ENCODE measurements at places on chromosomes 2 and 18. TPM values are rescaled to one million over a fixed set of nuclear protein-coding genes. Genes with fewer than 3 reads are reported as not detected.
A peak's percentile ranks its signal among the peaks of the same experiment; 100 is the strongest.

The SERPINB11 gene
- not detected for total RNA-seq

- H3K4me3 ChIP-seq, result no peak overlapping the region
- no peak overlapping the region for H3K27ac ChIP-seq
- peaks cover 30% of the 10 kb centered on the region for H3K36me3 ChIP-seq
- H3K4me1 ChIP-seq, result no peaks in the 10 kb centered on the region
These were observed 99.1 kb upstream of the CD226 start for GRCh38 chr18:70046796-70047195.

- no peaks in the 10 kb centered on the region for H3K27me3 ChIP-seq
- H3K27ac ChIP-seq, result no peak overlapping the region
- no peaks in the 10 kb centered on the region for H3K36me3 ChIP-seq
These were observed 548.5 kb downstream of the SLC4A3 start for GRCh38 chr2:220175967-220176366.

The IL36B gene
- not detected for total RNA-seq

GRCh38 chr2:57674743-57675142, 371.9 kb upstream of the VRK2 start:
- no peak overlapping the region for H3K27ac ChIP-seq
- no peaks in the 10 kb centered on the region for H3K27me3 ChIP-seq
- no peaks in the 10 kb centered on the region for H3K36me3 ChIP-seq
- no peak for DNase-seq

- no peaks in the 10 kb centered on the region for H3K36me3 ChIP-seq
- no peak overlapping the region for H3K27ac ChIP-seq
- H3K4me3 ChIP-seq, result no peak overlapping the region
- H3K27me3 ChIP-seq, result peaks cover 29% of the 10 kb centered on the region
These were observed 80.6 kb downstream of the EN1 start for GRCh38 chr2:118766871-118767270.

DNA sequence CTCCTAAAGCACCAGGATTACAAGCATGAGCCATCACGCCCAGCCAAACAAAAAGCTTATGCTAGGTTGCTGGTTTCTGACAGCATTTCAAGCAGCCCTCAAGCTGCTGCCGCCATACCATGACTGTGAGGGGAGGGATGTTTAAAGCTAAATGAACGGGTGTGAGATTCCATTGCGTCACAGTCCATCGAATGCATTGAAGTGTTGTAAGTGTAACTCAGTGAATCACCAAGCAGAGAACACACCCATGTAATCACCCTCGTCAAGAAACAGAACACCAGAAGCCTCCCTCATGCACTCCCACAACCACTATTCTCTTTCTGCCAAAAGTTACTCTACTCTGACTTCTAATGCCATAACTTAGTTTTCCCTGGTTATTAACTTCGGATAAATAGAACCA, 32.8 kb upstream of the MC5R start:
- H3K36me3 ChIP-seq, result no peaks in the 10 kb centered on the region
- H3K4me3 ChIP-seq, result no peak overlapping the region
- H3K4me1 ChIP-seq, result no peaks in the 10 kb centered on the region
- no peak for DNase-seq

The DSG1 gene
- not detected for total RNA-seq

DNA sequence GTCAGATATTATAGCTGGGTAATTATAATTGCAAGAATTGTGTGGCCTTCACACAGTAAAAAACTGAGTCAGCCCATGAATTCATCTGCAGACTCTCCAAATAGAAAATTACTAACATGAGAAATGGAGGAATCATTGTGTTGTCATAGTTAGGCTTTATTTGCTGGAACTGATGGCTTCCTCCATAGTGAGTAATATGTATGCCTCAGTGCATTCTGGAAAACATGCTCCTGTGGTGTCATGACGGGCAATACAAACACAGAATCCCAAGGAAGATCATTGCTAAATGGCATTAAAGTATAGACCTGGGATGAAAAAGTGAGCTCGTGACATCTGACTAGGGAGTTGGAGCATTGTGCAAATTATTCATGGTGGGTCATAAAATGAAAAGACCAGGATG, 23.6 kb upstream of the NMS start:
- H3K4me1 ChIP-seq, result no peaks in the 10 kb centered on the region
- H3K27me3 ChIP-seq, result no peaks in the 10 kb centered on the region
- no peaks in the 10 kb centered on the region for H3K36me3 ChIP-seq
- no peak overlapping the region for H3K27ac ChIP-seq
- H3K4me3 ChIP-seq, result no peak overlapping the region

DNA sequence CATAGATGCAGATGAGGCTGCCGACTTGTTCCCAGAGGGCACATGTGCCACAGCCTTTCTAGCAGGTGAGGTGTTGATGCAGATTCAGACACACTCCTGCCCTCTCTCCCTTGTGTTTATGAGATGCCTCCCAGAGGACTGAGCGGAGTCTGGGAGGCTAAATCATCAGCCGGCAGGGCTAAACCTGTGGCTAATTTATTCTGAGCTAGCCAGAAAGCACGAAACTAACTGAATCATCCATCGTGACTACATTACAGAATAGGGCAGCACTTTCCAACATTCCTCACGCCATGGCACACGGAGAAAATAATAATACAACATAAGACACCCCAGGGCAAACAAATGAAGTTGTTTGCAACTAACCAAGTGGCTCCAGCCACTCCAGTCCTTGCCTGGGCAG, 101.7 kb upstream of the FZD7 start:
- H3K27me3 ChIP-seq, result peaks cover 11% of the 10 kb centered on the region
- H3K4me1 ChIP-seq, result no peaks in the 10 kb centered on the region
- no peak overlapping the region for H3K27ac ChIP-seq
- no peak overlapping the region for H3K4me3 ChIP-seq

GRCh38 chr2:171158790-171159371, 1.8 kb downstream of the TLK1 start:
- DNase-seq, result no peak
- H3K4me1 ChIP-seq, result peaks cover 59% of the 10 kb centered on the region
- peaks cover 1% of the 10 kb centered on the region for H3K36me3 ChIP-seq
- no peaks in the 10 kb centered on the region for H3K27me3 ChIP-seq
- peak overlapping the region; percentile 96 for H3K27ac ChIP-seq

DNA sequence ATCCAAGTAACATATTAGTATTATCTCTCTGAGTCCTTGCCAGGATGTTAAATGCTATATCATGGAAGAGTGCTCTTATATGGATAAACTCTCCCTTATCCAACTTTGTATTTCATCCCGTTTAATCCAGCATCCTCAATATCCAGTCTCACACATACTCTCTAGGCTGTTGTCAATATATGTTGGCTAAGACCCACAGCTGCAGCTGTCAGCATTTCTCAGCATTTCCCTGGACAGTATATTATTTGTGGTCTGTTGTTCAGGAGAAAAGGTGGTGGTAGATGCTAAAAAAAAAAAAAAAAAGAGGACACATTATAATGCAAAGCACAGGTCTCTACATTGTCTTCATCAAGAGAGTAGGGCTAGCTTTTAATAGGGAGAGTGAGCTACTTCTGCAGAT, 1368.0 kb upstream of the ZEB2 start:
- H3K4me3 ChIP-seq, result no peak overlapping the region
- H3K27ac ChIP-seq, result no peak overlapping the region
- H3K27me3 ChIP-seq, result no peaks in the 10 kb centered on the region
- no peaks in the 10 kb centered on the region for H3K36me3 ChIP-seq
- DNase-seq, result no peak

The PIEZO2 gene
- total RNA-seq, result not detected

DNA sequence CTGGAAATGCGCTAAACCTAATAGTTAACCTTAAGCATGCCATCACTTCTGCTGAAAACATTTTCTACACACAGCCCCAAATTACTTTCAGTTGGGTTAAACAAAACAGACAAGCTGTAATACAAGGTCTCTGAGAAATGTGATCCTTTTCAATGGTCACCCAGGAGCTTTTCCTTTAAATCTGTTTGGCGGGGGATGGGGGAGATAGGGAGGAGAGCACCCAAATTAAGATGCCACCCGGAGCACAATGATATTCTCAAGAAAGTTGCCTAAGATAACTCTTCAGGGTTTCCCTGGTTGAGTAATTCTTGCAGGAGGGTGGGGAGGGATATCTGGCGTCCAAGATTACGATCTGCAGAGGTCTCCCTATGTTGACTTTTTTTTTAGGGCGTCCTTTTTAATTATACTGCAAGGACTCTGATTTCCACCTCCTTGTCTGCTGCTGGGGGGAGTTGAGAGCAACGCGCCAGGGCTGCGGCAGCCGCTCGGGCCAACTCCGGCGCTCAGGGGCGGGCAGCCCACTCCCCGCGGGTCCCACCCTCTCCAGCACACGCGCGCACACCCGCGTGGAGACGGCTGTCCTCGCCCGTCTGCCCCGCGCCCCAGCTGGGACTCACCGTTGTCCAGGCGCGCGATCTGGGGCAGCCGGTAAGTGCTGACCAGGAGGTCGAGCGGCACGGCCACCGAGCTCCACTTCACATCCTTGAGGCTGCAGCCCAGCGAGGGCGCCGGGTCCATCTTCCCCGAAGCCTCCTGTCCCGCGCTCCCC, 807 bp downstream of the GAREM1 start:
- no peak overlapping the region for H3K27ac ChIP-seq
- peak; percentile 4 for DNase-seq
- H3K27me3 ChIP-seq, result peaks cover 51% of the 10 kb centered on the region
- H3K4me1 ChIP-seq, result peaks cover 18% of the 10 kb centered on the region
- peak overlapping the region; percentile 48 for H3K4me3 ChIP-seq

The PROKR1 gene
- total RNA-seq, result not detected

The GYPC gene
- total RNA-seq, result 172 TPM

GRCh38 chr2:129902731-129903585, 76.5 kb upstream of the RAB6C start:
- H3K27ac ChIP-seq, result no peak overlapping the region
- DNase-seq, result no peak
- H3K4me1 ChIP-seq, result no peaks in the 10 kb centered on the region
- H3K36me3 ChIP-seq, result no peaks in the 10 kb centered on the region

The TFPI gene
- total RNA-seq, result not detected

DNA sequence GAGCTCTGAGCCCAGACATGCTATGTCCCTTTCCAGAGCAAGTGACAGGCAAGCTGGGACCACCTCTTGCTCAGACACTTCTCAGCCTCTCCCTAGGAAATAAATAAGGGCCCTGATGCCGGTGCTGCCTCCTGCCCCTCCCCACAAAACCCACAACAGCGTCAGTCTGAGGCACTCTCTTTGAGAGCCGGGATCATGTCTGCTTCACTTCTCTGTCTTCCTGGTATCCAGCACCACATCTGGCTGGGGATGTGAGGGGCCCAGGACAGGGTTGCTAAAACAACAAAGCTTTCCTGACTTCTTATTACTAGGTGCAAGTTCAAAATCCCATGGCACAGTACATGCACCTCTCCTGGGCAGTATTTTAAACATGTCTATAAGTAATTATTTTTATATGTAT, 103.9 kb upstream of the GLI2 start:
- H3K4me1 ChIP-seq, result no peaks in the 10 kb centered on the region
- H3K4me3 ChIP-seq, result no peak overlapping the region
- DNase-seq, result no peak
- H3K27ac ChIP-seq, result no peak overlapping the region

The LBX2 gene
- total RNA-seq, result 0.36 TPM

All from activated CD8-positive, alpha-beta T cell treated with anti-CD3 and anti-CD28 coated beads for 36 hours (primary cell).